ACHN (cell line): ENCODE measurements at places on chromosomes 16 and 17.

DNA sequence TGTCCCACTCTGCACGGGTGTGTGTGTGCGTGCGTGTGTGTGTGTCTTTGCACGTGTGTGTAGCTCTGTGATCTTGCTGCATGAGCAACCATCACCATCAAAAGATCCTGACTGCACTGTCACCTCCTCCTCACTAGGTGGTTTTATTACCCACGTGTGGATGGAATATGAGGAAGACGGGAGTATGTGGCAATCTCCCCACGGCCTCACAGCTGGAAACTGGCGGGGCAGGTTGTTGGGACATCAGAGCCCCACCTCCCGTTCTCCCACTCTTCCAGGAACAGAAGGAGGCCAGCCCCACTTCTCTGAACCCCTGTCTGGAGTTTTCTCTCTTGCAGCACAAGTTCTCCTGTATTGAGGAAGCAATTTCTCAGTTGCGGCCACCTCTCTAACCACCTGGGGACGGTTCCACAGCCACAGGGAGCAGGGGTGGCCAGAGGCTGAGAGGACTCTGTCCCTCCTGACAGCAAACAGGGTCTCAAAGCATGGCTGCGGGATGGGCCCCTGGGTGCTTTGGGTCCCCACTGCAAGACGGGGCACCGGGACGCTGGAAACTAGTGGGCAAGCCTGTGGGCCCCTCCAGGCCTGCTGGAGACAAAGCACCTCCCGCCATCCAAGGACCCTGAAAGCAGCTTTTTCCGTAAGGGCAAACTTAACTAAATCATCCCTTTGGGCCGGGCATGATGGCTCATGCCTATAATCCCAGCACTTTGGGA, 27.9 kb upstream of the ATP2C2 start:
- no peak for DNase-seq

DNA sequence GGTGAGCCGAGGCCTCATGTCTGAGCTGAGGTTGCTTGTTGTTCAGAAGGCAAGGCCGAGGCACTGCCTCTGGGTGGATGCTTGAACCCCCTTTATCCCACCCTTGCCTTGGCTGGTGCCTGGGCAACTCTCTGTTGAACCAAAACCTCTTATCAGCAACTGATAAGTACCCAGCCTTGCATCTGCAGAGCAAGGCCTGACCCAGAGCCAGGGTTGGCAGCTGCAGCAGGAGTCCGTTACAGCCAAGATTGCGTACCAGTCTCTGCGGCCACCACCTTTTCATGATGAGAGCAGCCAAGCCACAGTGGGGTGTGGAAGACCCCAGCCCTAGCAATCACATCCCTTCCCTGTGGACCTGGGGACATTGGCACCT, 118.3 kb downstream of the RAB11FIP4 start:
- DNase-seq = no peak

- DNase-seq = peak; percentile 69
Measured at GRCh38 chr16:35391328-35391727, 1931.9 kb downstream of the TP53TG3F start.

GRCh38 chr17:77566566-77567138, 391.9 kb upstream of the TNRC6C start:
- no peak for DNase-seq

- no peak for DNase-seq
Measured at GRCh38 chr17:60630352-60630751, 30.4 kb downstream of the PPM1D start.

GRCh38 chr17:47072886-47073285, 93.8 kb upstream of the RPRML start:
- no peak for DNase-seq

- DNase-seq = peak; percentile 76
Measured at GRCh38 chr17:5237541-5238016, 2.9 kb upstream of the SCIMP start.

DNA sequence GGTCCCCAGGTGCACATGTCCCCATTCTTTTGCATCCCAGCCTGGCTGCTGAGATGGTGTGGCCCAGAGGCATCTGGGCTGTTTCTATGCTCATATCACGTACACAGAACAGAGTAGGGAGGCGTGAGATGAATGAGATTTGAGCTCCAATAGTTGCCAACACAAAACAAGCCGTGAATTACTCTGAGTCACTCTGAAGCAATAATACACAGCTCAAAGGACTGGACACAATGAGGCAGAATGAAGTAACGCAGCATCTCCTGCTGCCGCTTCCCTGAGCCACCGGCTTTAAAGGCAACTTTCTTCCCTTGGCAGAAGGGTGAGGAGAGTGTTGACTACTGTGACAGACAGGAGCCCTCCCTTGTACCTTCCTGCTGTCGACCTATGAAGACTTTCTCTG, 33.9 kb upstream of the CLEC18B start:
- no peak for DNase-seq

GRCh38 chr17:21242026-21242697, 11.0 kb downstream of the NATD1 start:
- DNase-seq = no peak

DNA sequence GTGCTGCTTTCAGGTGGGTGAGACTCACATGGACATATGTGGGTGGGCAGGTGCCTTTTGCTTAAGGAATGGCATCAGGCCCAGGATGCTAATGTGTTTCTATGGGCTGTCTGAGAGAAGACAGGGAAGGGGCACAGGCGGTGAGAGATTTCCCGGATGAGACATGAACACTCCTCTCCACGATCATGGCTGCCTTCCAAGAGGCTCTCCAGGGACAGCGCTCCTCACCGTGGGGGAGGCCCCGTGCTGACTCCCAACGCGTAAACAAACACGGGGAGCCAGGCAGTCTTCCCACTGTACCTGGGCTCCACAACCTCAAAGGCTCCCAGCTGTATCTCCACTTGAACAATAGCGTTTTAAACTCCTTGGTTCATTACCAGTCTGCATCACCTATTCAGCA, 42.8 kb downstream of the CDK5R1 start:
- no peak for DNase-seq

DNA sequence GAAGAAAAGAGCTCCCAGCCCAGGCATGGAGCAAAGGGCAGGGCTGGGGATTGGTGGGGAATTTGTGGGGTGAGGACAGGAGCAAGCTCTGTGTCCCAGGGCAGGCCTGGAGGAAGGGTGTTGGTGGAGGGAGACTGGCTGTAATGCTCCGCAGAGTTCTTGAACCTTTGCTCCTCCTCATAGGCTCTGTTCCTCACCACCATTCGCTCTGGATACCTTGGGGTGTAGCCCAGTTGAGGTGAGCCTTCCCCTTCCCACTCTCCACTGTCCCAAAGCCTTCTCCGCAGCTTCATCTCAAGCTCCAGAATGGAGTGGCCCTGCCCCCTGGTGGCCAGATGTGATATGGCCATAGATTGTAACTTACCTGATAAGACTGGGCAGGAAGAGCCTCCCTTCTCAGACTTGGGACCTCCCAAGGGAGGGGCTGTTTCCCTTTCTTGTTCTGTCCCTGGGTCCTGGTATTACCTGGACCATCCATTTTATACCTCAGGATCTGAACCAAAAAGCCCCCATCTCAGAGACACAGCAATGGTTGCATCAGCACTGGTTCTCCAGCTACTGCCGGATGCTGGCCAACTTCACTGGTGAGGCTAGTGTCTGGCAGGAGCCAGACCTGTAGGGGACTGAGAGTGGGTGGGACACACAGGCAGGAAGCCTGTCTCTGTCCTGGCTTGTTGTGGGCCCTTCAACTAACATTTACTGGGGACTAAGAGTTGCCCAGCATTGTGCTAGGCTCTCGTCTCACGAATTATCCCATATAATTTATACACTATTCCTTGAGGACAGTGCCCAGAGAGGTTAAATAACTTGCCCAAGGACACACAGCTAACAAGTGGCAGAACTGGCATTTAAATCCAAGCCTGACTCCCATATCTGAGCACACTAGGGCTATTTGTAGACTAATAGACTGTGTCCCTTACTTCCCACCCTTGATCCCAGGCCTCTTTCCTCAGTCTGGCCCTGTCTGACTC, 19.1 kb upstream of the STAC2 start:
- DNase-seq = peak; percentile 83

DNA sequence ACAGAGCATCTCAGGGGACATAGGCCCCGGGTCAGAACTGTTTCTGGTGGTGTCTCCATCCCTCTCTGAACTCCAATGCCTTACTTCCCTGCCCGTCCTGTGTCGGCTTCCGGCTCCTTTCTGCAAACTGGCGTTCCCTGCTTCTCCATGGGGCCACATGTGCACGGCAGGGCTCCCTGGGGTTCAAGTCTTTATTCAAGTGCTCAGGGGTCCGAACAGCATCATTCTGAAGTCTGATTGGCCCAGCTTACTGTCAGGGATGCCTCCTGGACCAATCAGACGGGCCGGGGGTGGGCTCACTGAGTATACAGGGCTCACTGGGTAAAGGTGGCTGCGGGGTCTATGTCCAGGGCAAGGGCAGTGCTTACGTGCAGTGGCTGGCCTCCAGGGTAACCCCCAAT, 17.1 kb downstream of the C16orf82 start:
- no peak for DNase-seq

DNA sequence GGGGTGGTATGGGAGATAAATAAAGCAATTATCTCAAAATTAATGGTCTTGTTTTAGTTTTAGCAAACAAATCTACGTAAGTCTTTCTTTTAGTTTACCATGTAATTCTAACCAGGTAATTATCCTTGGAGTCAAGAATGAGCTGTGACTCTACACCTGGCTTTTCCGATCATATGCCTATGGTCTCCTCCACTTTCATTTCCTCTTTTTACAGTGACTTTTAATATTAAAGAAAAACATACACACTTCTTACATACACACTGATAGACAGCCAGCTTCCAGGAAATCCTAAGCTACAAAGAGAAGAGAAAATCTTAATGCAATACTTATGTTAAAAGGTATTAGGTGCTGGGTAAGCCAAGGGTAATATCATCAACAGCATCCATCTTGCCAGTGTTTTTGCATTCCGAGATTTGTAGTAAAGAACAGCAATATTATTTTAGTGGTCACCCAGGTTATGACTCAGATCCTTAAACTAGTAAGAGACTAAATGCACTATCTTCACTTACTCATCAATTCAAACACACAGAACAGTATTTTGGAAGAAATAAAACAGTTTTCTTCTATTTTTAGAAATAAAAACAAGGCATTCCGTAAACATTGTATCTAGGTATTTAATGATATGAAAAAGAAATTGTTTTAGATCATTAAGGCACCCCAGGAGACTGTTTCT, 4.4 kb upstream of the IRX5 start:
- peak; percentile 72 for DNase-seq

GRCh38 chr17:55278173-55278961, 13.6 kb downstream of the HLF start:
- no peak for DNase-seq

- DNase-seq = no peak
Measured at GRCh38 chr16:74984194-74984528, 762 bp downstream of the WDR59 start.

DNA sequence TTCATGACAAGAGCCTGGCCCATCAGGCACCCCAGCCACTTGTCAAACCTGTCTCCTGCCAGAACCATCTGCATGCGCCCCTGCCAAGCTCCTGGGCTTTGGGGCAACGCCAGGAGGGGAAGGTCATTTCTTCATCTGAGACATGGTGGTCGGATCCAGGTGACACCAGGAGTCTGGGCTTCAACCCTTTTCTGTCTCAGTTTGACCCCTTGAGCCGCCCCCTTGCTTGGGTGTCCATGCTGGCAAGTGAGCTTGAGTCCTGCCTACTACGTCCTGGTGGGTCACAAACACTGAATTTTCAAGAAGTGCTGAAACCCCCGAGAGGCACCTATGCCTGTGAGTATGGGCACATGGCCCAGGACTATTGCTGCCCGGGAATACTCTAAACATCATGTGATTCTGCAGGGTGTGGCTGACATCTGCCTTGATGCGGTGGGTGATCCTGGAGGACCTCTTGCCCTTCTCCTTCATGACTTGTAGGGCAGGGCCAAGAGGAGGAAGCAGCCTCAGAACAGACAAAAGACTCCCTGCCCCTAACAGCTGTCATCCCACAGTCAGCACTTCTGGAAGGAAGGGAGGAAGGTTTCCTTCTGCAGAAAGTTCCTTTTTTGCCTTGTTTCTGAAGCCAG, 43.4 kb downstream of the TNFRSF13B start:
- DNase-seq = no peak

GRCh38 chr17:7380855-7381683, at the start of gene TNK1:
Gene TNK1, plus strand, starts transcription at chr17:7381089. Its CDS starts 1,838 bp downstream, at chr17:7382927.
- peak; percentile 47 for DNase-seq

GRCh38 chr17:45096141-45096540, 35.0 kb downstream of the NMT1 start:
- peak; percentile 55 for DNase-seq

- no peak for DNase-seq
Measured at GRCh38 chr17:3635474-3636153, 436 bp downstream of the SHPK start.

GRCh38 chr17:43648916-43649315, 12.8 kb downstream of the MEOX1 start:
- no peak for DNase-seq

DNA sequence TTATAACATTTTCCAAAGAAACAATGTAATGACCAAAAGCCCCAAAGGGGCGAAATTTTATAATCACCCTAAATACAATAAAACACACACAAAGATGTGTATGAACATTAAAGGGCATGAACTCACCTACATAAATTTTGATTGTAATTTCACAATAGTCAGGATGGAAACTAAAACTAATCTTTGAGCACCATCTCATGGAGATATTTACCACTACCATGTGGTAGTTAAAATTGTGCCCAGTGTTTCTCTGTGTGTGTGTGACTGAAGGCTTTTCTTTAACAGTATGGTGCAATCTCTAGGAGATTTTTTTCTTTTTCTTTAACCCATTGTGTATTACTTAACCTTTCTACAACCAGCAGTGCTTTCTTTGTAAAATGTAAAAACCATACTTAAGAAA, 19.7 kb upstream of the MEIOC start:
- DNase-seq = peak; percentile 63

- no peak for DNase-seq
Measured at GRCh38 chr17:68296217-68297191, 5.2 kb downstream of the ARSG start.

- DNase-seq = no peak
Measured at GRCh38 chr16:1028524-1029258, 43.9 kb upstream of the SSTR5 start.

GRCh38 chr17:79774561-79774975, 3.4 kb upstream of the CBX2 start:
- DNase-seq = no peak

- DNase-seq = no peak
Measured at GRCh38 chr17:8747742-8748141, 3.1 kb upstream of the CCDC42 start.

- no peak for DNase-seq
Measured at GRCh38 chr17:1552932-1553331, 9.7 kb downstream of the PITPNA start.

GRCh38 chr16:48541108-48541786, 68.7 kb downstream of the N4BP1 start:
- no peak for DNase-seq
